Upper lobe of right lung (tissue), 1 donor: ENCODE measurements at places on chromosomes 5 and 9.

GRCh38 chr5:177233206-177233605, 70.3 kb downstream of the RAB24 start:
- DNase-seq: no peak
- H3K27ac ChIP-seq: no peak overlapping the region
- H3K4me3 ChIP-seq: no peak overlapping the region
- no peaks in the 10 kb centered on the region for H3K4me1 ChIP-seq
- no peaks in the 10 kb centered on the region for H3K27me3 ChIP-seq

GRCh38 chr9:124618476-124618875, 111.3 kb upstream of the NR5A1 start:
- H3K27ac ChIP-seq: no peak overlapping the region
- no peaks in the 10 kb centered on the region for H3K4me1 ChIP-seq
- no peak overlapping the region for H3K4me3 ChIP-seq
- DNase-seq: no peak
- no peaks in the 10 kb centered on the region for H3K27me3 ChIP-seq
- no peaks in the 10 kb centered on the region for H3K36me3 ChIP-seq

DNA sequence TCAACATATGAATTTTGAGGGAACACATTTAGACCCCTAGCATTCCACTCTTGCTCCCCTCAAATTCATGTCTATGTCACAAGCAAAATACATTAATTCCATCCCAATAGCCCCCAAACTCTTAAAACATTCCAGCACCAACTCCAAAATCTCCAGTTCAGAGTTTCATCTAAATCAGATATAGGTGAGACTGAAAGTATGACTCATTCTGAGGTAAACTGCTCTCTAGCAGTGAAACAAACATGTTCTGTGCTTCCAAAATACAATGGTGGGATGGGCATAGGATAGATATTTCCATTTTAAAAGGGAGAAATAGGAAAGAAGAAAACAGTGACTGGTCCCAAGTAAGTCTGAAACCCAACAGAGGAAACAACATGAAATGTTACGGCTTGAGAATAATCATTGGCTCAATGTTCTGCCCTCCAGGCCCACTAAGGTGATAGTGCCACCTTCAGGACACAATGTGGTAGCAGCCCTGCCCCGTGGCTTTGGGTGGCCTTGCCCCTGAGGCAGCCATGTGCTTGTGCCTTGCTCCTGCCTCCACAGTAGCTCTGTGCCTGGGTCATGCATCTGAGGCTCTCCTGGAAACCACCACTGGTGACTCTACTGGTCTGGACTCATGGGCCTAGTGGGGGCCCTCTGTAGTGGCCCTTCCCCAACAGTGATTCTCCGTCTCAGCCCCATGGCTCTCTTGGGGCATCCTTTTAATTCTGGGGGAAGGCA, 36.4 kb upstream of the IPPK start:
- H3K27me3 ChIP-seq: no peaks in the 10 kb centered on the region
- DNase-seq: no peak
- H3K4me3 ChIP-seq: no peak overlapping the region
- no peaks in the 10 kb centered on the region for H3K4me1 ChIP-seq
- peaks cover 10% of the 10 kb centered on the region for H3K36me3 ChIP-seq

DNA sequence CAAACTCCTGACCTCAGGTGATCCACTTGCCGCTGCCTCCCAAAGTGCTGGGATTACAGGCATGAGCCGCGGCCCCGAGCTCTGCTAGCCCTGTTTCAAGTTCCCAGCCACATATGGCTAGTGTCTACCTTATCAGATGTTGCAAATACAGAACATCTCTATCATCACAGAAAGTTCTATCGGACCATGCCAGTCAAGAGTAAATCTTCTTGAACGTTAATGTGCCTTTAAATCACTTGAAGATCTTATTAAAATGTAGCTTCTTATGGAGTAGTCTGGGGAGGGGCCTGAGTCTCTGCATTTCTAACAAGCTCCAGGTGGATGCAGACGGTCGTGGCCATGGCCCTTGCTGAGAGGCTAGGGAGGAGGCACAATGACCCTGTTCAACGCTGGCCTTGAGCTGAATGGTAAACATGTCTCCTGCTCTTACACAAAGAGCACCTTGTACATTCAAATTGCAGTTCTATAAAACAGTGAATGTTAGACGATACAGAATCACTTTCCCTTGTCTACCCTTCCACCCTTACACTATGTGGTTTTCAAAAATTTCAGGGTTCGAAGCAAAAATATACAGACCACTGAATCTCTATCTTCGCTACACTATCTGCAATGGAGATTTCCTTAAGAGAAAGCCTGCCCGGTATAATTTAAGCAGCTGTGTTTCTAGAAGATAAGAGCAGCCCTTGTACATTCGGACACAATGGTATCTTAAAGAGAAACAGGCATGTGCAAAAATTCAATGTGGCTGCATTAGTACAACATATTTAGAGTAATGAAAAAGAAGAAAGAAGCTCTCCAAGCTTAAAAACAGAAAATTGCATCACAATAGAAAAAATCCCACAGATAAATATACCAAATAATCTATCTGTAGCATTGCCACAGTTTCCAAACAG, 114.1 kb downstream of the FRMD3 start:
- no peak overlapping the region for H3K4me3 ChIP-seq
- DNase-seq: no peak
- H3K27me3 ChIP-seq: no peaks in the 10 kb centered on the region
- H3K36me3 ChIP-seq: no peaks in the 10 kb centered on the region
- no peak overlapping the region for H3K27ac ChIP-seq
- peaks cover 22% of the 10 kb centered on the region for H3K4me1 ChIP-seq

DNA sequence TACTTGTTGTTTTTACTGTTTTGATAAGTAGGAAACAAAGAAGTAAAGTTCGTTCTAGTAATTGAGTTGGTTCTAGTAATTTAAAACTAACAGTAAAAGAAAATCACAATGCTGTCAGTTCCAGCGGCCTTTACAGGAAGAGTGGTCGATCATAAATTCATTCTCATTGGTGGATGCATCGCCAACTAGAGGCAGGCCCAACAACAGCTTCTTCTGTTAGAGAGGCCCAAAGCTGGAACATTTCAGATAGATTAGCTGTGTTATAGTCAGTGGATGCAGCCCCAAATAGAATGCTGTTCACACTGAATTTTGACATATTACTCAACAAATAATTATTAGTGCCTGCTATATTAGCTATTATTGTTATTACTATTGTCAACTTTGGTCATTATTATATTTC, 80.8 kb downstream of the ARRDC3 start:
- DNase-seq: no peak
- H3K36me3 ChIP-seq: no peaks in the 10 kb centered on the region
- no peak overlapping the region for H3K27ac ChIP-seq
- no peaks in the 10 kb centered on the region for H3K27me3 ChIP-seq

- no peaks in the 10 kb centered on the region for H3K36me3 ChIP-seq
- no peaks in the 10 kb centered on the region for H3K4me1 ChIP-seq
- no peak overlapping the region for H3K27ac ChIP-seq
- no peak overlapping the region for H3K4me3 ChIP-seq
- no peaks in the 10 kb centered on the region for H3K27me3 ChIP-seq
Observed at GRCh38 chr5:79963261-79964061, 27.6 kb downstream of the MTX3 start.

DNA sequence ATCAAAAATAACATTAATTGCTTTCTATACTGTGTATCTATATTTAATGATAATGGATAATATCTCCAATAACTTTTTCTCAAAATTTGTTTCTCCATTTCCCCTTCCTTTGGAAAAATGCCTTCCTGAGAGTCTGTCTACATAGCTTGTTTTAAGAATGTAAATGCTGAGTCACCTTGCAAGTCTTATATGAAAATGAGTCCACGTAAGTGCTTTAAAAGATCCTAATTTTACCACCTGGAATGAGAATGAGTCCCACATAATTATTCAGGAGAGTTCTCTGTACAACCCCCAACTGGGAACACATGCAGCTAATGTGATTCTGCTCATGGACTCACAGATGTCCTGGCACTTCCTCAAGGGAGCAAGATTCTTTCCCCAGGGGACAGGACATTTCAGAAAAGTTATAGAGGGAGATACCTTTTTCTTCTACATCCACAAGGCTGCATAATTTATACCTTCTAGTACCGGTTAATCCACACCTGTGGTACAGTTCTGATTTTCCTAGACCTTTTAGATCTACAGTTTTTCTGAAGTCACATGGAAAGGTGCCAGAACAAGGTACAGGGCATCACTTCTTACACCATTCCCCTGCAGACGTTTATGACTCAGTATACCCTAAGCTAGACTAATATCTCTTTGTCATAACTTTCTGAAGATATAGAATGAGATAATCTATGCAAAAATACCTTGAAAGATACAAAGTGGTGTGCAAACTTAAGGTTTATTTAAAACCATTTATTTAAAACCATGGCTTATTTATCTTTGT, 314.1 kb downstream of the CETN3 start:
- H3K4me1 ChIP-seq: no peaks in the 10 kb centered on the region
- H3K36me3 ChIP-seq: no peaks in the 10 kb centered on the region
- H3K4me3 ChIP-seq: no peak overlapping the region
- H3K27me3 ChIP-seq: no peaks in the 10 kb centered on the region

- peaks cover 43% of the 10 kb centered on the region for H3K4me1 ChIP-seq
- no peak overlapping the region for H3K4me3 ChIP-seq
- H3K27ac ChIP-seq: peak overlapping the region; percentile 24
- peaks cover 24% of the 10 kb centered on the region for H3K36me3 ChIP-seq
- no peaks in the 10 kb centered on the region for H3K27me3 ChIP-seq
- DNase-seq: peak; percentile 64
Observed at GRCh38 chr5:1512541-1513291, 11.0 kb downstream of the LPCAT1 start.

GRCh38 chr5:55597014-55597981, 62.5 kb upstream of the PLPP1 start:
- no peaks in the 10 kb centered on the region for H3K27me3 ChIP-seq
- peak overlapping the region; percentile 58 for H3K27ac ChIP-seq
- H3K36me3 ChIP-seq: no peaks in the 10 kb centered on the region
- H3K4me1 ChIP-seq: peaks cover 47% of the 10 kb centered on the region

- H3K4me1 ChIP-seq: peaks cover 16% of the 10 kb centered on the region
- peak overlapping the region; percentile 79 for H3K27ac ChIP-seq
- H3K27me3 ChIP-seq: no peaks in the 10 kb centered on the region
- H3K36me3 ChIP-seq: no peaks in the 10 kb centered on the region
Observed at GRCh38 chr9:92147030-92147851, 32.0 kb upstream of the SPTLC1 start.

GRCh38 chr9:859251-859650, 17.8 kb downstream of the DMRT1 start:
- DNase-seq: no peak
- H3K27me3 ChIP-seq: no peaks in the 10 kb centered on the region
- no peaks in the 10 kb centered on the region for H3K4me1 ChIP-seq
- no peaks in the 10 kb centered on the region for H3K36me3 ChIP-seq
- H3K4me3 ChIP-seq: no peak overlapping the region
